ENCODE measurements at places on chromosomes 3 and 15.

- peak; percentile 71 for DNase-seq
These were observed 691.7 kb upstream of the CBLB start for GRCh38 chr3:106560451-106560966.

DNA sequence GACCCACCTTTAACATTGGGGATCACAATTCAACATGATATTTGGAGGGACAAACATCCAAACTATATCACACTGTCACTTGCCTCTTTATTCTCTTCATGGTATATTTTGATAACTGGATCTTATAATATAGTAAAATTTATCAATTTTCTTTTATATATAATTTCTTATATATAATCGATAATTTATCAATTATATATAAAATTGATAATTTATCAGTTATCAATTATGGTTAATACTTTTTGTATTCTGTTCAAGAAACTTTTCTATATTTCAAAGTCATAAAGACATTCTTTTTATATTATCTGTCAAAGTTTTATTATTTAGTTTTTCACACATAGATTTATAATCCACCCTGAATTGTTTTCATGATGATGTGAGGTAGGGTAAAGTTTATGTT lies 132.9 kb downstream of the ZNF280D start:
- DNase-seq = no peak

DNA sequence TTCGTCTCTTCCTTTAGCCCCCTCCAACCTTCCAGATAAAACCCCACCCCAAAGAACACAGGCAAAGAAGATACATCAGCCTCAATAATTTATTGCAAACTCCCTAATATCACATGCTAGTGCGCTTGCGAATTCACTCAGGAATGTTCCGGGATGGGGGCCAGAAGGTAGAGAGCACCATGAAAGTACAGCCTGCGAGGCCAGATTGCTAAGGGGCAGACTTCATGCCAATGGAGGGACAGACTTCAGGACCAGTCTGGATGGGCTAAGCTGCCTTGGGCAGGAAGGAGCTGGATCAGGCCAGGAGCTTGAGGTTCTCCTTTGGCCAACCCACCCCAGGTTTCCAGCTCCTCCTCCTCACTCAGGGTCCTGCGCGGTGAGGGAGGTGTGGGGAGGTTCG lies 13.4 kb downstream of the CIDEC start:
- DNase-seq = peak; percentile 51

DNA sequence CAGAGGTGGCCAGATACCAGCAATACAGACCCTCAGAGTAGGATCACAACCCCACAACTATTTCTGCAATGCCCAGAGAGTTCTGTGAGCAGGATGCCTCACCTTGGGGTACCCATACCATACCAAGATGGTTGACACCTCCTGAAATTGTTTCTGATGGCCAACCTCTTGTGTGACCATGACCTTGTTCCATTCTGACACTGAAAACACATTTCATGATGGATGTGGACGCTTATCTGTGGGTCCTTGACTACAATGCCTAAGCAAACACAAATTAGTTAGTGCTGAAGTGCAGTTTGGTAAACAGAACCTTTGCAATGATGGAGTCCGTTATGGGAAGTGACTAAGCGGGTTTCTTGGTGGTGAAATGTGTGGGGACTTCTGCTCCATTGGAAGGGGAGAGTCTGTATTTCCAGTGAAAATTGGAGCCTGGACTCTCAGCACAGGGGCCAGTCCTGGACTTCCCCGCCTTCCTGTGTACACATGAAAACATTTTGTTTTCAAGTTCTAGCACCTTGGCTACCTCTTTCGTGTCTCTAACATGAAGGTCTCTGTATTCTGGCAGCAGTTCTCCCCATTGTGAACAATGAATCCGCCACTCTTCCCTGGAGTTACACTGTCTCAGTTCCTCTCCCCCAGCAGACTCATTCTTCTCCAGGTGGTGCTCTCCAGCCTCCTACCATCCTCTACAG lies 106.2 kb downstream of the XXYLT1 start:
- no peak for DNase-seq

GRCh38 chr15:40054855-40055575 lies 16.0 kb upstream of the SRP14 start:
- peak; percentile 50 for DNase-seq

DNA sequence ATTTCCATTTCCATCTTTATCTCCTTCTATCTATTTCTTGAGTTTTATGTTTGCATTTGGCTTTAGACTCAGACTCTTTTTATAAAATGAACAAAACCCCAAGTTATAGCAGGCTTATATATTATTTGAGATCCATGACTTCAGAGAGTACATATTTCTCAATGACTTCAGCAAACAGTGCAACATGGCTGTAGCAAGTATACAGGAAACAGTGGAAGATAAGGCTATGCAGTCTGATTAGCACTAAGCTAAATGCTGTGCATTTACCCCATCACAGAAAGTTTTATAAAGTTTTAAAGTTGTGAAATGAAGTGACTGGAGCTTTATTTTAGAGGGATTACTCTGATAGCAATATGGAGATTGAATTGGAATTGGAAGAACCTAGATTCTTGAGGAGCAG lies 463.5 kb upstream of the TGFBR2 start:
- DNase-seq = no peak

DNA sequence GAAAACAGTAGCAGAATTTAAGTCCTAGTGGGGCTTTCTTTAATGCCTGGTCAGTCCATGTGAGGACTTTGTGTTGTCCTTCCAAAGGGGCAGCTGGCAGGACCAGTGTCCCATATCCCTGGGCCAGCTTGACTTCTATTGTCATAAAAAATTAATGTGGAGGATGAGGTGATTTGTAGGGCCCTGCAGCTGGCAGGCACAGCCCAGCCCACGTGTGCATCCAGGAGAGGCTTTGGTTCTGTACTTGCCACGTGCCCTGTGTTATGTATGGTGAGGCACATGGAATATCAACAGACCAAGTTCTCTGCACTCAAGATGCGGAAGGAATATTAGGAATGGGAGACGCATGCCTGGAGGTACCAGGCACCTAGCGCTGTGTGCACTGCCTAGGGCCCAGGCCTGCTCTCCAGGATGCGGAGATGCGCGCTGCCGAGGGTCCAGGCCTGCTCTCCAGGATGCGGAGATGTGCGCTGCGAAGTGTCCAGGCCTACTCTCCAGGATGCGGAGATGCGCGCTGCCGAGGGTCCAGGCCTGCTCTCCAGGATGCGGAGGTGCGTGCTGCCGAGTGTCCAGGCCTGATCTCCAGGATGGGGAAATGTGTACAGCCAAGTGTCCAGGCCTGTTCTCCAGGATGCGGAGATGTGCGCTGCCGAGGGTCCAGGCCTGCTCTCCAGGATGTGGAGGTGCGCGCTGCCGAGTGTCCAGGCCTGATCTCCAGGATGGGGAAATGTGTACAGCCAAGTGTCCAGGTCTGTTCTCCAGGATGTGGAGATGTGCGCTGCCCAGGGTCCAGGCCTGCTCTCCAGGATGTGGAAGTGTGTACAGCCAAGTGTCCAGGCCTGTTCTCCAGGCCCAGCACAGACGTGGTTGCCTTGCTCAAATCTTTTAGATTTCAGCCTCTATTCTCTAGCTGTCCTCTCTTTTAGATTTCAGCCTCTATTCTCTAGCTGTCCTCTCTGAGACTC lies 183.3 kb upstream of the ROPN1 start:
- DNase-seq = no peak

DNA sequence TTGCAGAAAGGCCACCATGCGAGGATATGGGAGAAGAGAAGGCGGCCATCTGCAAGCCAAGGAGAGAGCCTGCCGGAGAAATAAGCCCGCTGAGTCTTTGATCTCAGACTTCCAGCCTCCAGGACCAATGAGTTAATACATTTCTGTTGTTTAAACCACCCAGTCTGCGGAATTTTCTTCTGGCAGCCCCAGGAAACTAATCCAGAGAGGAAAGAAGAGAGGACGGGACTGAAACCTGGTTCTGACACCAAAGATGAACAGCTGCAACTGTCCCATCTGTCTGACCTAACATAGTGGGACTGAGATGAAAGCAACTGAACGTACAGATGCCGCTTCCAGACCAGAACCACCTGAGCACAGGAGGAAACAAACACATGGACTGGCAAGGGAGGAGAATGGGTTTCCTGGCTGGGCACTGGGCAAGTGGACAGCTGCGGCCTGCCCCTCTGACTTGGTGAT lies 32.3 kb downstream of the VGLL4 start:
- no peak for DNase-seq

GRCh38 chr3:147736226-147736625 lies 327.1 kb downstream of the ZIC1 start:
- DNase-seq = no peak

DNA sequence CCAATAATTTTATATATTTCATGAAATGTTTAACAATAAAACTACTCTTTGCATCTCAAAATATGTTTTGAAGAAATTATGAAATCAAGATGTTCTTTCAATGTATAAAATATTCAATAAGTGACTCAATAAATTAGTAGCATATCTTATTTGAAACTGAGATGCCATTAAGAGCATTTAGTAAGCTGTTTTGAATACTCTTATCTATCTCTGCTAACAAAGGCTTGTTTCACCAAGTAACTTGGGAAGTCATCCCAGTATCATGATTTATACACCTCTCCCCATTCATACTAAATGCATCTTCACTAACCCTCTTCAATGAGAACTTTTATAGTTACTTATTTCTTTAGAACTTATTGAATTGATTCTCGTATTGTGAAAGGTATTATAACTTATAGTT lies 43.1 kb downstream of the TNIK start:
- DNase-seq = no peak

All from EH (cell line).